ENCODE measurements at places on chromosomes 16 and 17.

- DNase-seq, result no peak
Observed at GRCh38 chr17:7408252-7408727, 645 bp downstream of the NLGN2 start.

GRCh38 chr16:85812031-85812807 lies 12.7 kb downstream of the COX4I1 start:
- DNase-seq, result peak; percentile 6

GRCh38 chr16:15542734-15543347 lies 100.1 kb downstream of the MARF1 start:
- no peak for DNase-seq

- DNase-seq, result peak; percentile 81
Observed at GRCh38 chr16:30805370-30806169, 18.6 kb upstream of the ZNF629 start.

GRCh38 chr16:54389836-54390494 lies 103.4 kb upstream of the IRX3 start:
- no peak for DNase-seq
